Liver (tissue), 10 donors: ENCODE measurements at places on chromosomes 11 and 22.
A peak's percentile ranks its signal among the peaks of the same experiment; 100 is the strongest.

GRCh38 chr11:46529928-46530574 lies 63.8 kb downstream of the AMBRA1 start:
- H3K27me3 ChIP-seq: no peaks in the 10 kb centered on the region
- no peaks in the 10 kb centered on the region for H3K4me1 ChIP-seq

DNA sequence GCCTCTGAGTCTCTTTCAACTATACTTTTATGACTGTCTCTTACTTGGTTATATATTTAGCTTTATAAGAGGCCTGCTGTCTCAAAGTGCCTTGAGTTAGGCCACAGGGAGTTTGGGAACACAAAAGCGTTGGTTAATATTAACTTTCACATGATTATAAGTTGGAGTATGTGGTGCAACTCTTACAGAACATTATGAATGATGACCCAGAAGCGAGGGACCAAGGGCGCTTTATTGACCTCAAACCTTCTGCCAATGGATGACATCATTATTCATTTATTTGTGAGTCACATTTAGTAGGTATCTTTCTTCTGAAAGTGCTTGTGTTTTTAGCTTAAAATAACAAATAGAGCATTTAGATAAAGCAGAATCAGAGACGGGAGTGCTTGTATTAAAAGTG lies 298.0 kb upstream of the ZC3H12C start:
- no peaks in the 10 kb centered on the region for H3K4me1 ChIP-seq
- no peak overlapping the region for H3K4me3 ChIP-seq
- no peaks in the 10 kb centered on the region for H3K27me3 ChIP-seq
- H3K27ac ChIP-seq: no peak overlapping the region

GRCh38 chr11:44687388-44687787 lies 39.4 kb upstream of the TSPAN18 start:
- H3K27me3 ChIP-seq: peaks cover 4% of the 10 kb centered on the region
- H3K36me3 ChIP-seq: no peaks in the 10 kb centered on the region
- no peak overlapping the region for H3K4me3 ChIP-seq
- no peak overlapping the region for H3K27ac ChIP-seq
- no peak for DNase-seq

GRCh38 chr11:97883086-97883485 lies 1137.7 kb upstream of the CNTN5 start:
- no peaks in the 10 kb centered on the region for H3K4me1 ChIP-seq
- no peaks in the 10 kb centered on the region for H3K27me3 ChIP-seq

DNA sequence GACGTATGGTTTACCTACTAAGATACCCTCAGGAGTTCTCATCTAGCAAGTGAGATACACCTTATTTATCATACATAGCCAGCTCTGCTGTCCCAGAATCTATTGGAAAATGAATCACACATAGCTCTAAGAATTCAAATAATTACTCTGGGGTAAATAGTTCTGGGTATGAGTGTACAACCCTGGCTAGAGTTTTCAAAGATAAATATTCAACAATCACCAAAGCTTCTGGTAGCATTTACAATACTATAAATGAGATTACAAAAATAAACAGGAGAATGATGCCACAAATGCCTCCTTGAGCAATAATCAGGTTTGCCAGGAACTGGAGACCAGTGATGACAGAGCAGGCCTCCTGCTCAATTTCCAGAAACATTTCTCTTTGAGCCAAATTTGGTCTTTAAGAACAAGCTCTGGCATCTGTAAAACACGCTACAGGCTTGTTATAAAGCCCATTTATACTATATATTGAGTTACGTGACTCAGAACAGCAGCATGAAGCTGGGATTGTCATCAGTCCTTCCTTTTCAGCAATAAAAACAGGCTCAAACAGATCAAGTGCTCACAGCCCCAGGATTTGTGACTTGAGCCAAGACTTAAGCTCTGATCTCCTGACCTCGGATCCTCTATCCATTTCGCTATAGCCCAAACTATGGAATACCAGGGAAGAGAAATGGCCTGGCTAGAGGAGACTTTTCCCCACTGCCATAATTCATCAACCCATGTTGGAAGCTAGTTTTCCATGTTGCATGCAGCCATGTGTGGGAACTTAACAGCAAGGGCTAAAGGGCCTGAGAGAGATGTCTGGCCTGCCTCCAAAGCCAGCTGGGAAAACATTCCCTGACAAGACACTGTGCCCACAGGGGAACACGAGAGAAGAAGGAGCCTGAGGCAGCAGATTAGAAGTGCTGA lies 19.7 kb downstream of the RAB30 start:
- DNase-seq: no peak
- peak overlapping the region; percentile 31 for H3K27ac ChIP-seq
- no peak overlapping the region for H3K4me3 ChIP-seq

DNA sequence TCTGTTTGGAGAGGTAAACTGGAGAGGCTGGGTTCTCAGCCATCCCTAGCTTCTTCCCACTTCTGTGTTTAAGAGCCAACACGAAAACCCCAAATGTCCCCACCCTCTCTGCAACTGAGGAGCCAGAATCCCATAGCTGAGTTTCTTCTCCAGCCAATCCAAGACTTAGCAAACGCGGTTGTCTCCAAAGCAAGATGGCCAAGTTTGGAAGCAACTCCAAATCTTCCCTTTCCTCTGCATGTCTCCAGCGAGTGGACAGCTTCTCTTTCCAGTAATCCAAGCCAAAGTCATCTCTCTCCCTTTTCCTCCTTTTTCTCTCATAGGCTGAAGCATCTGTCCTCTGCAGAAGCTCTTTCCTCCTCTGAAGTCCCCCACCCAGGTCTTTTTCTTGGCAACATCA lies 539.2 kb downstream of the MIAT start:
- no peak for DNase-seq
- no peaks in the 10 kb centered on the region for H3K36me3 ChIP-seq
- H3K27me3 ChIP-seq: no peaks in the 10 kb centered on the region
- H3K4me1 ChIP-seq: no peaks in the 10 kb centered on the region
- H3K4me3 ChIP-seq: no peak overlapping the region

DNA sequence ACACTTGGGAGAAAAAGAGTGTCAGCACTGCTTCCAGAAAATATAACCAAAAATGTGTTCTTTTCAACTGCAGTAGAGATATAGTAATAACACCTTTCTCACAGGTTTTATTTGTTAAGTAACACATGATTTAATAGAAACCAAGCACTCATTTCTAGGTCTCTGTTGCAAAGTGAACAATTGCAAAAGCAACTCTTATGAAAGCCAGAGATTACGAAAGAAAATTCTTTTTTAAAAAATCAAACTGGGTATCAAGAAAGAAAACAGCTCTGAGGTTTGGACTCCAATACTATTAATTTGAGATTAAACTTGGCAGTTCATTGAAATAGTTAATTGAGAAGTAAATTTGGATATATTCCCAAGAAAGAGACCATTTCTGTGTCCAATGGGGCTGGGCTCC lies 9.8 kb upstream of the XKR3 start:
- no peaks in the 10 kb centered on the region for H3K27me3 ChIP-seq
- H3K4me1 ChIP-seq: no peaks in the 10 kb centered on the region

DNA sequence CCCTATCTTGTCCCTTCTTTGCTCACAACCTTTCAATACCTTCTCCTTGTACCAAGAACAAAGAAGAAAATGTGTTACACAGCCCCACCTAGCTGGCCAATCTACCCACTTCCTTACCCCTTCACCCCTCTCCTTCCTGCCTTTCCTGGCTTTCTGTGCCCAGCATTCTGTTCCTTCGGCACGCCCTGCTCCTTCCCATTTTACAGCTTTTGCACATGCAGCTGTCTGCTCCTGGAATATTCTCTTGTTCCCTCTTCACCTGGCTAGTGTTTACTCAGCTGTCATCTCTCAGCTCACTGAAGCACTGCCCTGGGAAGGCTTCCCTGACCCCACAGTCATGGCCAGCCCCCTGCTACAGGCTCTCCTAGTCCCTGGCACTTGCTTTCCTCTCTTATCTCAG lies 30.7 kb downstream of the SERPINH1 start:
- no peaks in the 10 kb centered on the region for H3K27me3 ChIP-seq
- no peak overlapping the region for H3K27ac ChIP-seq
- no peak overlapping the region for H3K4me3 ChIP-seq
- H3K4me1 ChIP-seq: peaks cover 5% of the 10 kb centered on the region

DNA sequence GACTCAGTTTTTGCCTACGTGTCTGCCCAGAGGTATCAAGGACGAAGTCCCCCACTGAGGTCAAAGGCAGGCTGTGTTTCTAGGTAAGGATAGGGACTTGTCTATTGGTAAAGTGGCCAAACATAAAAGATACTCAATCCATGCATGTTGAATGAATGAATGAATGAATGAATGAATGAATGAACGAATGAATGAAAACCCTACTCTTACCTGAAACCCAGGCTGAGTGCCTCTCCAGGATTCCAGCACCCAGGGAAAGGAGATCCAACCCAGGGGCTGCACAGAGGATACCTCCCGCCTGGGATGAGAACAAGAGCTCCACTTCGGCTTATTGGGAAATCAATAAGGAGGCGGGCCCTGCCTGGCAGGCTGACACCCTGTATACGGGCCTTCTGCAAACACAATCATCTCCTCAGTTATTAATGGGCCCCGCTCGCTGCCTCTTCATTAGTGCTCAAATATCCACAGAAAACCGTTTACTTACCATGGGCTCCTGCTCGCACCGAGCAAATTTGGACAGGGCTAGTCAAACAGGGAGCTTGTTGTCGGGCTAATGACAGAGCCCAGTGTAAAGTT lies 177.4 kb downstream of the BUD13 start:
- DNase-seq: no peak
- H3K4me1 ChIP-seq: no peaks in the 10 kb centered on the region
- H3K27ac ChIP-seq: no peak overlapping the region

GRCh38 chr22:30226192-30226832 lies 20.2 kb downstream of the LIF start:
- no peak overlapping the region for H3K27ac ChIP-seq
- no peak overlapping the region for H3K4me3 ChIP-seq

- H3K27ac ChIP-seq: no peak overlapping the region
- no peaks in the 10 kb centered on the region for H3K4me1 ChIP-seq
Measured at GRCh38 chr11:2832533-2833020, 53.0 kb downstream of the CDKN1C start.

GRCh38 chr22:32701034-32701433 lies 100.5 kb upstream of the TIMP3 start:
- no peaks in the 10 kb centered on the region for H3K27me3 ChIP-seq
- H3K4me3 ChIP-seq: no peak overlapping the region
- no peak overlapping the region for H3K27ac ChIP-seq
- DNase-seq: no peak

DNA sequence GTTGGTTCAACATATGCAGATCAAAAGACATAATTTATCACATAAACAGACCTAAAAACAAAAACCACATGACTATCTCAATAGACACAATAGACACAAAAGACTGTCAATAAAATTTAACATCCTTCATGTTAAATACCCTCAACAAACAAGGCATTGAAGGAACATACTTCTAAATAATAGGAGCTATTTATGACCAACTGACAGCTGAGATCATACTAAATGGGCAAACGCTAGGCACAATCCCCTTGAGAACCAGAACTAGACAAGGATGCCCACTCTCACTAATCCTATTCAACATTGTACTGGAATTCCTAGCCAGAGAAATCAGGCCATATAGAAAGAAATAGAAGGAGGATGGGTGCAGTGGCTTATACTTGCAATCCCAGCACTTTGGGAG lies 50.3 kb upstream of the GLYAT start:
- H3K4me3 ChIP-seq: no peak overlapping the region
- H3K36me3 ChIP-seq: no peaks in the 10 kb centered on the region
- H3K4me1 ChIP-seq: no peaks in the 10 kb centered on the region
- H3K27me3 ChIP-seq: no peaks in the 10 kb centered on the region
- DNase-seq: no peak
- no peak overlapping the region for H3K27ac ChIP-seq

- DNase-seq: no peak
- H3K36me3 ChIP-seq: no peaks in the 10 kb centered on the region
- H3K27me3 ChIP-seq: no peaks in the 10 kb centered on the region
- H3K4me3 ChIP-seq: no peak overlapping the region
- no peaks in the 10 kb centered on the region for H3K4me1 ChIP-seq
Measured at GRCh38 chr11:86615487-86615886, 56.9 kb downstream of the ME3 start.

DNA sequence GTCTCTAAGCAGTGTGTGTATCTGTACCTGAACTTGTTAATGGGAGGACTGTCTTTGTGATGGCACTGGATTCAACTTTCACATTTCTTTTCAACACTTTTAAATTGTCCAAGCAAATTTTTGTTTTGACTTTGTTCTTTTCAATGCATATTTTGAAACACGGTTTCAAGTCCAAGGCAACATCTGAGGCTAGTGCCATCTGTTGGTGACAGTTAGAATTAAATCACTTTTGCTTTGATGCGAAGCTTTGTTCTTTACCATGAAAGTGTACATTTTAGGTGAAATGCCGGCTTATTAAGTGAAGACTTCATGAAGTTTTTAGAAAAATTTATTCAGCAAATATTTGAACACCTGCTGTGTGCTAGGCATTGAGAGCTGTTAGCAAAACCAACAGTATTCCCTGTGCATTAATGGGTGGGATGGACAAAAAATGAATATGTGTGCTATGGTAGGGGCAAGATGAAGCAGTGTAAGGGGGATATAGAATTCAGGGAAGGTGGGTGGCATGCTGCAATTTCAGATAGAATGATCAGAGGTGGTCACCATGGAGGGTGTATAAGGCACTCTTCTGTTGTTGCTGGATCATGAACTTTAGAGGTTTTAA lies 70.2 kb downstream of the DDX10 start:
- H3K4me3 ChIP-seq: no peak overlapping the region
- DNase-seq: no peak
- H3K27me3 ChIP-seq: no peaks in the 10 kb centered on the region
- no peak overlapping the region for H3K27ac ChIP-seq
- no peaks in the 10 kb centered on the region for H3K36me3 ChIP-seq

DNA sequence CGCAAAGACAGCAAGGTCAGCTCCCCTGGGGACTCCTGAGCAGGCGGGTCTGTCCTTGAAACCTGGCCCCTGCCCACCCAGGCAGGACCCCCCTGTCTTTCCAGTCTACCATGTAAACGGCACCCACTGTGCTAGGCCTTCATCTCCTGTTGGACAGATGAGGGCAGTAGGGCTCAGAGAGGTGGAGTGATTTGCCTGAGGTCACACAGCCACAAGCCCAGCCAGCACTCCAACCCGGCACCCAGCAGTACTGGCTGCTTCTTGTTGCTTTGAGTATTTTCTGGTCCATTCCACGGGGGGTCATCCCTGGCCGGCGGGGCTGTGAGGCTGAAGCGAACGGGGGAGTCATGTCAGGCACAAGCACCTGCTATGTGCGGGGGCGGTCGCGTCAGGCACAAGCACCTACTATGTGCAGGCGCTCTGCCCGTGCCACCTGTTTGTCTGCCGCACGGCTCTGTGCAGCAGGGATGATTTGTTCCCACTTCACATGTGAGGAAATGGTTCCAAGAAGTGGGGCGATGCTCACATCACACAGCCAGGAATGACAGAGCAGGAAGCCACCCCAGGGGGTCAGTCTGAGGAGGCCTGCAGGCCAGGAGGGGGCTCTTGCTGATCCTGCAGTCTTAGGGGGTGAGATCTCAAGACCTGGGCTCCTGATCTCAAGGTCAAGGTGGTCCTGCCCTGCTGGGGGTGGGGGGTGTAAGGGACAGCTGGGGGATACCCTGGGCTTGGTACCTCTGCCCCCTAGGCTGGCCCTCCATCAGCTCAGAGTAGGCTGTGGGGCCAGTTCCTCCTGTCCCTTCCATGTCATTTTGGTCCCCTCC lies 110.7 kb downstream of the CACNA1I start:
- no peak overlapping the region for H3K27ac ChIP-seq
- no peaks in the 10 kb centered on the region for H3K27me3 ChIP-seq
- H3K4me1 ChIP-seq: peaks cover 3% of the 10 kb centered on the region
